Hypothalamus (tissue), 51 donors: ENCODE measurements at places on chromosomes 16 and 17.

GRCh38 chr16:47309581-47310312, 151.1 kb downstream of the ITFG1 start:
- no peak for DNase-seq

- no peak for DNase-seq
Observed at GRCh38 chr17:38980490-38981217, 13.5 kb upstream of the FBXO47 start.

- no peak for DNase-seq
Observed at GRCh38 chr17:80940171-80941123, 51.2 kb upstream of the CHMP6 start.

GRCh38 chr16:84502075-84502474, 2.4 kb downstream of the MEAK7 start:
- DNase-seq, result no peak

- DNase-seq, result no peak
Observed at GRCh38 chr17:68195667-68196393, 52.0 kb upstream of the AMZ2 start.

DNA sequence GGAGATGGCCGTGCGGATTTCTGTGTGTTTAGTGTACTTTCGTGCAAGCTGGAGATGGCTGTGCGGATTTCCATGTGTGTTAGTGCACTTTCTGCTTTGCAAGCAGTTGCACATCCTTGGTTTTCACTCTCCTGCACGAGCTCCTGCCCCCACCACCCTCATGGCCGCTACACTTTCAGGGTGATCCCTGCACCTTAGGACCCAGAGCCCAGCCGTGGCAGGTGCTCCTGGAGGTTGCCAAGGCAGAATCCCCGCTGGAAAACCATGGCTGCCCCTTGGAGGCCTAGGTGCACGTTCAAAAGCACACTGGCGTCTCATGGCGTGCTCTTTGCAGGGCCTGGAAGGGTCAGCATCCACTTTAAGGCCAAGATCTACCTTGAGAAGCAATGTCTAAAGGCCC, 311.0 kb upstream of the TNRC6C start:
- no peak for DNase-seq

DNA sequence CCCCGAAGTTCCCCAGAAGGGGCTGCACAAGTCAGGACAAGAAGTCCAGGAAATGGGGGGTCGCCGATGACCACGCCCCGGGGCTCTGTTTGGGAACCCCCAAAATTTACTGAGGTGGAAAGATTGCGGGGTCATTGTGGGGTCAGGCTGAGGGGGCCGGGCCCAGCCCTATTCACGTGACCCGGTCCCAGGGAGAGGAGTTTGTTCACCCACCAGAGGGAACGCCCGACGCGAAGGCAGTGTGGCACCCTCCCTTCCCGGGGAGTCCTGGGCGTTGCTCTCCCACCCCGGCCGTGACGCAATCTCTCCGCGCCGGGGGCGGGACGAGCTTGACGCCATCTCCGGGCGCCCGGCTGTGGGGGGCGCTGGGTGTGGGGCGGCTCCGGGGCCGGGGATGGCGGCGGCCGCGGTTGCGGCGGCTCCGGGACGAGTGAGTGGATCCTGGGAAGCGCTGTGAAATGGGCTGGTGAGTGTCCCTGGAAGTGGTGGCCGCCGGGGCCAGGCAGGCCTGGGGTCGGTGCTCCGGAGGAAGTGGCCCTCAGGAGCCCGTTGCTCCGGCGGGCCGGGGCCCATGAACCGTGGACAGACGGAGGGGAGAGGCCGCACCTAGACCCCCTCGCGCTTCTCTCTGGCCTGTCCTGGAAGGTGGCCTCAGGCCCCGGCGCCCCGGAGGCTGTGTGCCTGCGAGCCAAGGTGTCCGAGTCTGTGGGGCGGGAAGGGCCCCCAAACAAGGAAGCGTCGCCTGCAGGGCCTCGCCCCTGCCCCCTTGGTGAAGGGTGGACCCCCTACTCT, at the start of gene ATXN1L:
ATXN1L (plus strand) TSS at position 338 of the 792 bp plus-strand sequence. CDS start 3,765 bp downstream, outside the sequence.
- peak; percentile 71 for DNase-seq

DNA sequence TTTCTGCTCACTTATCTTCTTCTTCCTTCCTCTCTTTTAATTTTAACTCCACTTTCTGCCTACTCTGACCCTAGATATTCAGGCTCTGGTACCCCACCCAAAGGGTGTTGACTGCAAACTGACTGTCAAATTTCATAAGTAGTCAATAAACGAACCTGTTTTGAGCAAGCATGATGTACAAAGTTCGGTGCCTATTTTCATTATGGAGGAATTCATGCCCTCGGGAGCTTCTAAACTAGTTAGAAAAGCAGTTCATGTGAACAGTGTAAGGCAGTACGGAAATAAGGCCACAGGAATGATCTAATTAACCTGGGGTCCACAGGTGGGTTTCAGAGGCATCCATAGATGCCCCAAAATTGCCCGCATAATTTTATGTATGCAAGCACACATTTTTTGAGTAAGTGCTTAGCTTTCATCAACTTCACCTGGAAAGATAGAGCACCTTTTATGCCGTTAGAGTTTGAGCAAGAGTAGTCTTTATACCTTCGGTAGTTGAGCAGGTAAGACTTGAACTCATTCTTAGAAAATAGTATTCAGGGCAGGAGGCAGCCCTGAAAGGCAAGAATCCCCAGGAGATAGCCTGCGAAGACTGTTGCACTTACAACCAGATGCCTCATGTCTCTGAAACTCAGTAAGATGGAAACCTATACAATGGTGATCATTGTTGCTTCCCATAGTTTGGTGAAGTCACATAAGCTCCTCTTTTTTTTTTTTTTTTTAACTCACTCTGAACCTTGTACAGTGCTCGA, 36.6 kb upstream of the TBX2 start:
- DNase-seq, result no peak

GRCh38 chr17:77124192-77124889, 16.4 kb upstream of the SEC14L1 start:
- DNase-seq, result no peak

DNA sequence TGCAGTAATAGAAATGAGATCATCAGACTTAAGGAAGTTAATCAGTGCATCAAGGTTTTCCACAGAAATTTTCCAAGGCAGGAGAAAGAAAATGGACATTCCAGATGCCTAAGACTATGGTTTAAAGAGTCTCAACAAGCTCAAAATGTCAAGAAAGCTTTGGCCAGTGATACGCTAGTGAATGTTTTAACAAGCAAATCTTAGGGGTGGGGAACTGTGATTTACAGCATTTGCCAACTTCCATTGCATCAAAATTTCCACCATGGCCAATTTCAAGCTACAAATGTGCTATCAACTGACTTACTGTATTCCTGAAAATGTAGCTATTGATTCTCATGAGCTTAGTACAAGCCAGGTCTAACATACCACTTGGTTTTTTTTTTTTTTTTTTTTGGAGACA, 82.4 kb upstream of the CLEC3A start:
- no peak for DNase-seq

DNA sequence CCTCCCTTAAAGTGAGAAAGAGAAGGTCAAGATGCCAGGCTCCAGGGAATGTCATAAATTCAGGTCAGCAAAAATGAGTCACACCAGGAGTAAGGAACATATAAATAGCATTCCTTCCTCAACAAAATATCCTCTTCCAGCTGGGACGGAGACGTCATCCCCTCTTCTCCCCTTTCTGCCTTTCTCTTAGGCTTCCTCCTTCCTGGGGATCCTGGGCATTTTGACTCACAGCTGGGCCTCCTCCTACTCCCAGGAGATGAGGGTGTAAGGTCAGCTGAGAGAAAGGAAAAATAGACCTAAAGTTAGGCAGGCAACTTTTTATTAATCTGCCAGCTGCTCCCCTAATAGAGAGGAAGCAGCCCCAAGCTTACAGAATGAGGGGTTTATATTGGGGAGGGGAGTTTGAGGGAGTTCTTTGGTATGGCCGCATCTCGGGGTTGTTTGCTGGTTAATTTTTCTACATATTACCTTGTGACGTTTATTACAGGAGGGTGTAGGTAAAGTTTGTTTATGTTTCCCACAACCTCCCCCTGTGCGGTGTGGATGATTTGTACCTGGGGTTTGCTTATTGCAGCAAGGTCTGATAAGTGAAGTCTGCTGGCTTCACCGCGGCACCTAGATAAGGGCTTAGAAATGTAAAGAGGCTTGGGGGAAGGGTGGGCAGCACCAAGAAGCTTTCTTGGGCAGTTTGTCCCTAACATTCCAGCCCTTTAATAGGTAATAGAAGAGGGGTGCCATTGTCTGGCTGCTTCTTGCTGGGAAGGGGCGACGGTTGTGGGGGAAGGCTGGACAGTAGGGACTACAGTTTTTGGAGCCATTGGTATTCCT, 7.1 kb upstream of the ZNF747 start:
- DNase-seq, result no peak

GRCh38 chr17:4786516-4786915, 352 bp upstream of the VMO1 start:
- DNase-seq, result no peak

GRCh38 chr16:89200124-89200849, at the start of gene SLC22A31:
Gene SLC22A31 (minus strand): TSS chr16:89200537. CDS start chr16:89200501, 36 bp downstream.
- DNase-seq, result no peak

GRCh38 chr17:5893741-5894140, 176.4 kb upstream of the WSCD1 start:
- DNase-seq, result no peak

- DNase-seq, result no peak
Observed at GRCh38 chr17:79788455-79788854, 8.4 kb downstream of the CBX8 start.

- DNase-seq, result peak; percentile 84
Observed at GRCh38 chr16:81610144-81610842, 165.7 kb downstream of the CMIP start.

GRCh38 chr16:84068041-84068440, 25.4 kb upstream of the SLC38A8 start:
- DNase-seq, result no peak

GRCh38 chr17:44557651-44558285, 484 bp downstream of the FZD2 start:
- DNase-seq, result peak; percentile 16

GRCh38 chr17:79544142-79544914, 66.5 kb downstream of the RBFOX3 start:
- DNase-seq, result no peak

DNA sequence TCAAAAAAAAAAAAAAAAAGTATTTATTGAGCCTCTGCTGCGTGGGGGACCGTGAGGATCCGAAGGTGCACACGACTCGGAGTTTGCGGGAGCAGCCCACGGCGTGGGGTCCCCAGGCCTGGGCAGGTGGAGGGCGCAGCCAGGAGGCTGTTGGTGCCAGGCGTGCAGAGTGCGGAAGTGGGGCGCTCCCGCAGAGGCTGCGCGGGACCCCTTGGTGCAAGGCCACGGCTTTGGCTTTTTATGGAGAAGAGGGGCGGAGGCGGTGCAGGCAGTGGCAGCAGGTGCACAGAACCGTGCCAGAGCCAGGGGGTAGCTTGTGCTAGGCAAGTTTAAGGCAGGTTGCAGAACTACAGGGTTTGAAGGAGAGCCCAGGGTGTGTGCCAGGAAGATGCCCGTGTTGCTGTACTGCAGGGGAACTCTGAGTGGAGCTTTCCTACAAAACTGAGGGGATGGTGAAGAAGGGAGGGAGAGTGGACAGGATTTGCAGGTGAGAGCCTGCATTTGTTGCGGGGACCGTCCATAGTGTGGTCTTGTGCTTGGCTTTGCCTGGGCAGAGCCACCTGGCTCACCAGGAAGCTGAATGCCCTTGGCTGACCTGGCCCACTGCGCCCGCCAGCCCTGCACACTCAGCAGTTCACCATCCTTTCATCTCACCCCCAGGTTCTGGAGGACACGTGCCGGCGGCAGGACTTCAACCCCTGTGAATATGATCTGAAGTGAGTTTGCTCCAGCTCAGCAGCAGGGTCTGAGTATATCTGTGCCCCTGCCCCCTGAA, 1.3 kb downstream of the ASPSCR1 start:
- DNase-seq, result no peak

DNA sequence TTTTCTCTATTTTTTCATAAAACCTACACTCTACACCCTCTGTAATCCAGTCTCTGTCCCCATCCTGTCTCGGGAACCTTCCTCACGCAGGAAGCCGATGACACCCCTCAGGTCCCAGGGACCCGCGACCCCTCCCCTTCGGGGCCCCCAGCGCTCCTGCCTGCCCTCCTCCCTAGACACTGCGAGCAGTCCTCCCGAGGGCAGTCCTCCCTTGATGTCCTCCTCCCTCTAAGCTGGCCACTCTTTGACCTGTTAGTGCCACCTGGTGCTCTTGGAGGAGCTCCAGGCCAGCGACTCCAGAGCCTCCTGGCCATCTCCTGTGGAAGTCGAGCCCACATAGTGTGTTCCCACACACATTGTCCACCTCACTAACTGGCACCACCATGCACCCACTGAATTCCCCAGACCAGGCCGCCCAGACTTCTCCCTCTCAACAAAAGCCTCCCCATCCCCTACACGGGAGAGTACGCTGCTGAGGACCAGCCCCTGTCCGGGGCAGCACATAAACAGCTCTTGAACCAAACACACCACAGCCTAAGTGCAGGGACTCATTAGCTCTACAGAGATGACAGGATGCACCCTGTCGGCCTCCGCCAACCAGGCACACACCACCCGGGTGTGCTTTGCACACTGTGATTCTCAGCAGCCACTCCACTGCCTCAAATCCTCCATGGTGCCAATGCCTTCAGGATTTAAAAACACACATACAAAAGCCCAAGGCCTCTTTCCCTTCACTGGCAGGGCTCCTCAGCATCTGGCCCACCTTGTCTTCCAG, 9.3 kb downstream of the OSBPL7 start:
- no peak for DNase-seq

DNA sequence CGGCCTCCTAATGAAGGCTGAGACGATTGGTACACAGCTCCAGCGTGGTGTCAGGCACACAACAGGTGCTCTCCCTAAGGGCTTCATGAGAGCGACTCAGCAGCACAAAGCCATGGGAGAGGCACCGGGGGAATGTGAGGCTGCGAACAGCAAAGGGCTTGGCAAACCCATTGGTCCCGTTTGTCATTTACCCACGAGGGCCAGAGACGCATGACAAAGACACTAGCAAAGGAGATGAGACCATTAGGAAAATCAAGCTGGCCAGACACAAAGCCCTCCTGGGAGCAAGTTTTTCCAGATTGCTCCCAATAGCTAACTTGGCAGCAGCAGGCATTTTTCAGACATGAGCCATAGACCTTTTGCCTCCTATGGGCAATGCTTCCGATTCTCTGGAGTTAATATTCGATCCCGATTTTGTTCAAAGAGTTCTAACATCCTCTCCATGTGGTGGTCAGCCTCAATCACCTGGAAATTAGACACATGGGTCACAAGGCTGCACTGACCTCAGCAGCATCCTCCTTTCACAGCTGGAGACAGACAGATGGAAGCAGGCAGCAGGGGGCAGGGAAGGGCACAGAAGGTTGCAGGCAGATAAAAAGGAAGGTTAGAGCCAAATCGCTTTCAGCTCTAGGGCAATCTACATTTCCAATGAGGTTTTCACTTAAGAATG, 38.2 kb downstream of the TK2 start:
- no peak for DNase-seq

GRCh38 chr17:42309986-42310786, 21.9 kb downstream of the STAT5A start:
- no peak for DNase-seq
